ENCODE measurements at places on chromosomes 11 and 22.

GRCh38 chr11:46363455-46364005 is 16.3 kb downstream of the DGKZ start:
- no peak for DNase-seq

DNA sequence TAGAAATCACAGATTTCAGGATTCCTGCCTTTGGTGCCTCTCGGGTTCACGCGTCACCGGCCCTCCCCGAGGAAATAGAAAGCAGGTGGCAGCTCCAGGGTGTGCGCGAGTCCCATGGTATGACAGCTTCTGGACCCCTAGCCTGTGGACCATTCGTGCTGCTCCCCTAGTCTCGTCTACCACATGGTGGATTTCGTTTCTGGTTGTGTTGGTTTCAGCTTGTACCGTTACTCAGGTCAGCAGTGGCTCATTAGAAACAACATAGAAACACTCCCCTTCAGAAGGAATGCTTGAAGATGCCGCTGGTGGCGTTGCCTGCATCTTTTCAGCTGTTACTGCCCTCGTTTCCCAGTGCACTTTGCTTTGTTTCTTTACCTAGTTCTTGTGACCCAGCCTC is 700 bp downstream of the TTC17 start:
- no peak for DNase-seq

GRCh38 chr11:66373265-66373664 is 1.7 kb upstream of the SLC29A2 start:
- no peak for DNase-seq

- no peak for DNase-seq
These were observed 1165.7 kb downstream of the LRRC4C start for GRCh38 chr11:40293655-40294348.

GRCh38 chr11:129910360-129910759 is 15.0 kb upstream of the NFRKB start:
- DNase-seq = no peak

DNA sequence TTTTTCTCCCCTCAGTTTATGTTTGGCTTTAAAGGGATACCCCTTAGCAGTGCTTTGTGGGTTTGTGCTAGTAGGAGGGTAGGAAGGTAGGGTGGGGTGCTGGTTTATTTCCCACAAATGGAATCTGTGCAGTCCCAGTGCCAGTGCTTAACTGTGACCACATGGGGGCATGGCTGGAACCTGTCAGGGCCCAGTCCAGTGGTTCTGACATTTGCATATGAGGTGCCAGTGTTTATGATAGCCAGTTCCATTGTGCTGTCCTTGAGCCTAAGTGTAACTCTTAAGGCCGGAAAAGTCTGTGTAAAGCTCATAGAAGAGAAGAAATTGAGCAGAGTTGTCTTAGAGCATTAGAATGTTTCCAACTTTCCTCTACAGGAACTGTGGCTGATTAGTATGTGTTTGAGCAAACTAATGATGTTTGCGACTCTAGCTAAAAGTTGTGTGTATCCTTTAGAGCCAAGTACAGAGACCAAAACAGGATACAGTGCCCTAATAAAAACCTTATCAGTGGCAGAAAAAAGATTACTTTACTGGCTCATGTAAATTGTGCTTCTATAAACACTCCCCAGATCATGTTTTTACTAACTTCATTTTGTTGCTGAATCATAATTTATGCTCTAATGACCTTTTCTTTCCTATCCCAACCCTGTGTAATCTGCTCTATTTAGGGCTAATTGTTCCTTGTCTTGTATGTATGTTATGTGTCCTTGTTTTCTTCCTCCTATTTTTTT is 38.1 kb downstream of the DIXDC1 start:
- no peak for DNase-seq

GRCh38 chr11:11416502-11416901 is 63.5 kb upstream of the CSNK2A3 start:
- no peak for DNase-seq

All from activated B cell treated with CpG ODN at 0.5 μM for 24 hours (primary cell).